ENCODE measurements at places on chromosomes 1 and 21.

- no peak for DNase-seq
These were observed 40.0 kb downstream of the TYW3 start for GRCh38 chr1:74772945-74773344.

DNA sequence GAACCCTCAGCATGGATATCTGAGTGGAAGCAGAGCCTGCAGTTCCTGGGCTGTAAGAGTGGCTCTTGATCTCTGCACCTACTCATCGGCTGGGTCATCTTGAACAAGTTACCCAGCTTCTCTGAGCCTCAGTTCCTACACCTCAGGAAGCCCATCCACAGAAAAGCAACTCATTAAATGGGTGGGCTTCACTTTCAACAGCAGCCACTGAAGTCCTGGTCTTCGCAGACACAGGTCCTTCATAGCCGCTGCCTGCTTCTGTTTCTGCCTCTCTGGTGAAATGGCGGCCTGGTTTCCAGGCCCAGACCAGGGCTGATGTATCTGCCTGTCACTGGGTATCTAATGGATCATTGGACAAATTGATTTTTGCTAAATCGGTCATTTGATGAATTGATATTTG lies 571.4 kb downstream of the PTPRU start:
- no peak for DNase-seq

DNA sequence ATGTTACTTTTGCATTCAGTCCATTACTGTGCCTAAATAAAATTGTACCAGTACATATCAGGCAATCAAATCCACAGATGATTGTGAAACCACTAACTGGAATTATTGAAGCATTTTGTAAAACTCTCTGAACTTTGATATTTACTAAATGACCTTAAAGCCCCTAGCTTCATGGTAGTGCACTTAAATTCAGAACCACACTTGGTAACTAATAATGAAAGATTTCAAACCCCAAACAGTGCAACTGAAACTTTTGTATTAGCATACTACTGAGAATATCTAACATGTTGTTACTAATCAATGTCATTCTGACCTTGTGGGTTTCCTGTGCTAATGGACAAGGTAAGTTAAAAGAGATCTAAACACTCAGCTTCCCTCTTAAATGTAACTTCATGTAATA lies at the start of gene CFHR3:
Gene CFHR3 (plus strand): TSS at position 238 of the 400 bp plus-strand sequence. CDS start 47 bp downstream, at position 285.
- no peak for DNase-seq

GRCh38 chr1:177023249-177023648 lies 141.3 kb downstream of the ASTN1 start:
- no peak for DNase-seq

- DNase-seq = no peak
These were observed 71.3 kb upstream of the LRRC8B start for GRCh38 chr1:89453123-89453972.

DNA sequence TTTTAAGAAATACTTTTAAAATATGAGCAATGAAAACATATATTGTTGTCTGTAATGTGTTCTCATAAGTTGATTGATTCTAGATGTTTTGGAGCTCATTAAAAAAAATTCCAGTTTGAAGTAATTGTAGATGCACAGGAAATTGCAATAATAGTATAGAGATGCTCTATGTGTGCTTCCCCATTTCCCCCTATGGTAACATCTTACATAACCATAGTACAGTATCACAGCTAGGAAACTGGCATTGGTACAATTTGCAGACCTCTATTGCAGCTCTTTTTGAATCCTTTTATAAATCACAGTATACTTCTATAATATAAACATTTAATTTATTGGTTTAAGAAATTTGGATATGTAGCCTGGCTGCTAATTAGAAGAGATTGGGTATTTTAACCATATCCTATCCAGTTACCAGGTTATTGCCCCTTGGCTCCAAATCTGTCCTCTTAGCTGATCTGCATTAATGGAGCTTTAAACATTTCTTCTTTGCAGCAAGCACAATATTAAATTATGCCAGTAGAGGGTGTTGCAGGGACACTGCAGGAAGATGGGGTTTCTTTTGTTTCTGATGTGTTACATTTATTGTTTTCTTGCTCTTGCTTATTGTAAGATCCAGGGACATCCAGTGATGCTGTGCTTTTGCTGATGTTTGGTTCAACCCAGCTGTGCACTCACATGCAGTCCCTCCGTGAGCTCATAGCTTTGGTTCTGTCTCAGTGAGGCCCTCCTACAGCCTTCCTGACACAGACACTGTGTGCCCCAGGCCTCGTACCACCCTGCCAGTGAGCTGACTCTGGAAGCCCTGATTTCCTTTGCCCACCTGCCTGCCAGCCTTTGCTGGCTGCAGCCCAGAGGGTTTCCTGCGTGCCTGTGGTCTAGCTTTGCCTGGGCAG lies 103.3 kb downstream of the RABGAP1L start:
- no peak for DNase-seq

- no peak for DNase-seq
These were observed 14.8 kb downstream of the ALX3 start for GRCh38 chr1:110055493-110056284.

GRCh38 chr1:46653405-46653958 lies 14.7 kb downstream of the ATPAF1 start:
- no peak for DNase-seq

Measured in WERI-Rb-1 (cell line).